ENCODE measurements at places on chromosomes 11 and 22. TPM values are rescaled to one million over a fixed set of nuclear protein-coding genes. Genes with fewer than 3 reads are reported as not detected.
A peak's percentile ranks its signal among the peaks of the same experiment; 100 is the strongest.

TFIP11 gene
- total RNA-seq: 59.0 TPM

- H3K36me3 ChIP-seq: no peaks in the 10 kb centered on the region
- peaks cover 7% of the 10 kb centered on the region for H3K4me1 ChIP-seq
- H3K4me3 ChIP-seq: no peak overlapping the region
- no peak for DNase-seq
- no peak overlapping the region for H3K27ac ChIP-seq
These were observed 115.0 kb downstream of the SLC1A2 start for GRCh38 chr11:35304386-35304775.

- no peaks in the 10 kb centered on the region for H3K4me1 ChIP-seq
- no peaks in the 10 kb centered on the region for H3K36me3 ChIP-seq
- no peak for DNase-seq
- no peak overlapping the region for H3K4me3 ChIP-seq
- H3K27ac ChIP-seq: no peak overlapping the region
These were observed 176.5 kb upstream of the NAV2 start for GRCh38 chr11:19536131-19536530.

LRRC56 gene
- total RNA-seq: 7.1 TPM

GRCh38 chr22:45548247-45548840, 45.7 kb downstream of the FBLN1 start:
- peaks cover 10% of the 10 kb centered on the region for H3K4me1 ChIP-seq
- DNase-seq: no peak
- no peaks in the 10 kb centered on the region for H3K36me3 ChIP-seq

DNA sequence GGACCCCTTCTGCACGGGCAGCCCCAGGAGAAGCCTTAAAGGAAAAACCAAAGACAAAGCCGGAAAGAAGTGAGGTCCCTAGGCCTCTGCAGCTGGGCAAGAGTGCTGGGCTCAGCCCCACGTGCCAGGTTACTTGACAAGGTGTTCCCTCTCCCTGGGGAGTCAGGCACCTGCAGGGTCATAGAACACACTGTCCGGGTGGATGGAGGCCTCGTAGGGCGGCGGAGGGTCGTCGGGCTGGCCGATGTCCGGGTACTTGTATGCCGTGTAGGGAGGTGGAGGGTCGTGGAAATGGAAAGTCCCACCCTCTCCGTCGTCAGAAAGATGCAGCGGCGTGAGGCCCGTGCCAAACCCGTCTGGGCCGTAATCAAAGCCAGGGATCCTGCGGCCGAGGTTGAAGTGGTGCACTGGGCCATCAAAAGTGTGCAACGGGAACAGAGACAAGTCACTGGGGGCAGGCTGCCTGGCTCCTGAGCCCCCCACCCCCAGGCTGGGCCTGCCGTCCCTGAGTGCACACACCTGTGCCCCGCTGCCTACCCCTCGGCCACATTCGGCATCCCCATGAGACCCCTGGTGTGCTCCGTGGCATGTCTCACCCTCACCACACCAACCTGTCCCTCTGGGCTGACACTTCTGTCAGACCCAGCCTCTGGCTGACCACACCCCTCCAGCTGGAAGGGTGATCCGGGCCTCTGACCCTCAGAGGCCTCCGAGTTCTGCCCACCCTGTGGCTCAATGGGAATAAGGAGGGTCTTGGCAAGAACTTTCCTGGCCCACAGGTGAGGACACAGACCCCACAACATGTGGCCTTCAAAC, 81.1 kb downstream of the DGCR2 start:
- H3K36me3 ChIP-seq: peaks cover 94% of the 10 kb centered on the region
- no peaks in the 10 kb centered on the region for H3K27me3 ChIP-seq
- no peaks in the 10 kb centered on the region for H3K4me1 ChIP-seq
- no peak overlapping the region for H3K4me3 ChIP-seq

DNA sequence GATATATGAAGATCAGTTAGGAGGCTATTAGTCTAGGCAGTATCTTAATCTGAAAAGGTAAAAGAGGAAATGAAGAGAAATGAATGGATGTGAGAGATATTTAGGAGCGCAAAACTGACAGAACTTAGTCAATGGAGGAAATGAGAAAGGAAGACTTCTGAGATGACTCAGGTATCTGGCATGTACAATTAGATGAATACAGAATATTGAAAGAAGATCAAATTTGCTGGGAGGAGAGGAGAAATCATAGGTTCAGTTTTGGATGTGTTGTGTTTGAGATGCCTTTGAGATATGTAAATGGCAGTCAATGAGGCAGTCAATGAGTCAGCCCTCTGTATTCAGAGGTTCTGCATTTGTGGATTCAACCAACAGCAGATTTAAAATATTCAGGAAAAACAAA, 42.9 kb upstream of the GAB2 start:
- no peak overlapping the region for H3K4me3 ChIP-seq
- no peak overlapping the region for H3K27ac ChIP-seq
- peaks cover 30% of the 10 kb centered on the region for H3K4me1 ChIP-seq
- DNase-seq: no peak
- H3K27me3 ChIP-seq: no peaks in the 10 kb centered on the region

- DNase-seq: no peak
- peaks cover 26% of the 10 kb centered on the region for H3K4me1 ChIP-seq
- no peak overlapping the region for H3K4me3 ChIP-seq
- H3K36me3 ChIP-seq: peaks cover 35% of the 10 kb centered on the region
- H3K27ac ChIP-seq: peak overlapping the region; percentile 12
These were observed 86.8 kb downstream of the PRMT3 start for GRCh38 chr11:20474176-20474881.

- no peak overlapping the region for H3K4me3 ChIP-seq
- no peaks in the 10 kb centered on the region for H3K4me1 ChIP-seq
- H3K27me3 ChIP-seq: peaks cover 2% of the 10 kb centered on the region
These were observed 38.3 kb downstream of the TSPAN18 start for GRCh38 chr11:44765026-44765595.

TMEM86A gene
- 0.10 TPM for total RNA-seq

- no peaks in the 10 kb centered on the region for H3K36me3 ChIP-seq
- H3K27me3 ChIP-seq: peaks cover 8% of the 10 kb centered on the region
- no peak overlapping the region for H3K4me3 ChIP-seq
- DNase-seq: no peak
- no peaks in the 10 kb centered on the region for H3K4me1 ChIP-seq
These were observed 84.6 kb upstream of the NAV2 start for GRCh38 chr11:19628018-19628417.

- peaks cover 16% of the 10 kb centered on the region for H3K4me1 ChIP-seq
- H3K4me3 ChIP-seq: no peak overlapping the region
- DNase-seq: no peak
- no peak overlapping the region for H3K27ac ChIP-seq
- no peaks in the 10 kb centered on the region for H3K36me3 ChIP-seq
These were observed 18.2 kb downstream of the DAGLA start for GRCh38 chr11:61698173-61698948.

- no peak overlapping the region for H3K27ac ChIP-seq
- no peak overlapping the region for H3K4me3 ChIP-seq
- H3K36me3 ChIP-seq: no peaks in the 10 kb centered on the region
These were observed 2.1 kb downstream of the OMP start for GRCh38 chr11:77104727-77105126.

GRCh38 chr11:59206635-59207034, 6.1 kb downstream of the MPEG1 start:
- no peaks in the 10 kb centered on the region for H3K27me3 ChIP-seq
- no peak for DNase-seq
- H3K4me1 ChIP-seq: peaks cover 93% of the 10 kb centered on the region
- H3K27ac ChIP-seq: peak overlapping the region; percentile 93

SLC7A4 gene
- total RNA-seq: not detected

CLDN5 gene
- total RNA-seq: not detected

- H3K27ac ChIP-seq: no peak overlapping the region
- peaks cover 89% of the 10 kb centered on the region for H3K36me3 ChIP-seq
- no peak overlapping the region for H3K4me3 ChIP-seq
- no peaks in the 10 kb centered on the region for H3K27me3 ChIP-seq
These were observed 48.3 kb downstream of the CEP164 start for GRCh38 chr11:117375960-117376359.

RGL4 gene
- total RNA-seq: 0.42 TPM

DNA sequence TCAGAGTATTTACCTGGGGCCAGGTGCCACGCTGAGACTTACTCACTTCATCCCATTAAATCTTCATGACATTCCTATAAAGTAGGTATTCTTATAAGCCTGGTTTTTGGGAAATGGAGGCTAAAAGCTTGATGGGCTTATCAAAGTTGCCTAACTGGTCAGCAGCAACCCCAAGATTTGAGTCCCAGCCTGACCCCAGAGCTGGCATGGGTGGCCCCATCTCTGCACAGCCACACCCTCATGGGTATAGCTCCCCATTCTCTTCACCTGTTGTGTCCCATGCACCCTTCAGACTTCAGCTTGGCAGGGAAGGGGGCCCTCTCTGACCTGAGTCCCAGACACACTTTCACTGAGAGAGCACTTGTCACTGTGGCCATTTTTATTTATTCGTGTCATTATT, 37.4 kb upstream of the TP53I11 start:
- H3K4me1 ChIP-seq: peaks cover 15% of the 10 kb centered on the region
- no peak for DNase-seq
- no peaks in the 10 kb centered on the region for H3K36me3 ChIP-seq

GRCh38 chr11:65479184-65480145, 19.4 kb upstream of the MALAT1 start:
- no peak for DNase-seq
- H3K27me3 ChIP-seq: no peaks in the 10 kb centered on the region
- H3K27ac ChIP-seq: no peak overlapping the region

DNA sequence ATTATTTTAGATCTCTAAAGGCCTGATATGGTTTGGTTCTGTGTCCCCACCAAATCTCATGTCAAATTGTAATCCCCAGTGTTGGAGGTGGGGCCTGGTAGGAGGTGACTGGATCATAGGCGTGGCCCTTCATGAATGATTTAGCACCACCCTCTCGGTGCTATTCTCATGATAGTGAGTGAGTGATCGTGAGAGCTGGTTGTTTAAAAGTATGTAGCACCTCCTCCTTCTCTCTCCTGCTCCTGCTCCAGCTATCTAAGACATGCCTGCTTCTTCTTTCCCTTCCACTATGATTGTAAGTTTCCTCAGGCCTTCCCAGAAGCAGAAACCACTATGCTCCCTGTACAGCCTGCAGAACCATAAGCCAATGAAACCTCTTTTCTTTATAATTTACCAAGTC, 114.1 kb downstream of the SERGEF start:
- no peaks in the 10 kb centered on the region for H3K27me3 ChIP-seq
- peaks cover 42% of the 10 kb centered on the region for H3K36me3 ChIP-seq
- H3K4me3 ChIP-seq: no peak overlapping the region
- H3K27ac ChIP-seq: no peak overlapping the region

APOBEC3B gene
- 8.0 TPM for total RNA-seq

DNA sequence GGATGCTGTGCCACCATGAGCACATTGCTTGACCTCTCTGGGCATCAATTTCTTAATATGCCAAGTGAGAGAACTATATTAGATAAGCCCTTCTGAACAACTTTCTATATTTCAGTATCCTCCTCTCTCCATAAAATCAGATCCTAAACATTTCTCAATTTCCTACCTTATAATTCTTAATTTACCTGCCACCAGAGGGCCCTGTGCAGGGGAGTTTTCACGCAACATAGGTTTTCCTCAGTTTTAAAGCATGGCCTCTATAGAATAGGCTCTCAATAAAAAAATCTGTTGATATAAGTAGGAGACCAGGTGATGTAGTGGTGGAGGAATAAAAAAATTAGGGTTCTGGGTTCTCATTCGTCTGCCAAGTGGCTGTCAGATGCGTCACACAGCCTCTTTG, 83.7 kb upstream of the DBX1 start:
- no peak for DNase-seq
- no peak overlapping the region for H3K27ac ChIP-seq
- no peak overlapping the region for H3K4me3 ChIP-seq
- no peaks in the 10 kb centered on the region for H3K36me3 ChIP-seq

- peaks cover 5% of the 10 kb centered on the region for H3K4me1 ChIP-seq
- no peak for DNase-seq
- H3K4me3 ChIP-seq: no peak overlapping the region
- no peak overlapping the region for H3K27ac ChIP-seq
- H3K36me3 ChIP-seq: peaks cover 25% of the 10 kb centered on the region
These were observed 32.9 kb downstream of the SIK2 start for GRCh38 chr11:111634981-111635705.

NRGN gene
- 1.0 TPM for total RNA-seq

CCND1 gene
- 7.5 TPM for total RNA-seq

- no peaks in the 10 kb centered on the region for H3K36me3 ChIP-seq
- DNase-seq: no peak
- no peaks in the 10 kb centered on the region for H3K27me3 ChIP-seq
- peaks cover 13% of the 10 kb centered on the region for H3K4me1 ChIP-seq
These were observed 20.2 kb upstream of the CTSD start for GRCh38 chr11:1783725-1784529.

KRTAP5-9 gene
- 0.53 TPM for total RNA-seq

GRCh38 chr22:32206774-32207758, 2.2 kb upstream of the RFPL2 start:
- peaks cover 31% of the 10 kb centered on the region for H3K27me3 ChIP-seq
- no peak overlapping the region for H3K27ac ChIP-seq
- no peaks in the 10 kb centered on the region for H3K4me1 ChIP-seq
- no peak overlapping the region for H3K4me3 ChIP-seq
- no peak for DNase-seq

FAT3 gene
- total RNA-seq: not detected

GRCh38 chr11:65487467-65488272, 11.2 kb upstream of the MALAT1 start:
- H3K27me3 ChIP-seq: no peaks in the 10 kb centered on the region
- no peaks in the 10 kb centered on the region for H3K36me3 ChIP-seq
- peak overlapping the region; percentile 71 for H3K4me3 ChIP-seq
- peaks cover 48% of the 10 kb centered on the region for H3K4me1 ChIP-seq

- H3K27me3 ChIP-seq: peaks cover 6% of the 10 kb centered on the region
- no peak overlapping the region for H3K4me3 ChIP-seq
- no peak overlapping the region for H3K27ac ChIP-seq
- H3K36me3 ChIP-seq: no peaks in the 10 kb centered on the region
These were observed 1166.2 kb downstream of the TBC1D22A start for GRCh38 chr22:47928631-47929030.

MUC5AC gene
- not detected for total RNA-seq

- H3K27me3 ChIP-seq: peaks cover 51% of the 10 kb centered on the region
- H3K27ac ChIP-seq: no peak overlapping the region
- H3K4me1 ChIP-seq: peaks cover 4% of the 10 kb centered on the region
These were observed 1.7 kb downstream of the CHST1 start for GRCh38 chr11:45663486-45664375.

GRCh38 chr11:130651066-130651855, 202.8 kb downstream of the ADAMTS15 start:
- no peaks in the 10 kb centered on the region for H3K4me1 ChIP-seq
- H3K27me3 ChIP-seq: peaks cover 4% of the 10 kb centered on the region
- no peak for DNase-seq
- no peak overlapping the region for H3K27ac ChIP-seq
- H3K36me3 ChIP-seq: no peaks in the 10 kb centered on the region
- no peak overlapping the region for H3K4me3 ChIP-seq

OR4D5 gene
- total RNA-seq: not detected

GRCh38 chr11:70220920-70221319, 17.8 kb downstream of the FADD start:
- no peaks in the 10 kb centered on the region for H3K36me3 ChIP-seq
- H3K27ac ChIP-seq: no peak overlapping the region
- peaks cover 37% of the 10 kb centered on the region for H3K27me3 ChIP-seq
- no peaks in the 10 kb centered on the region for H3K4me1 ChIP-seq

DNA sequence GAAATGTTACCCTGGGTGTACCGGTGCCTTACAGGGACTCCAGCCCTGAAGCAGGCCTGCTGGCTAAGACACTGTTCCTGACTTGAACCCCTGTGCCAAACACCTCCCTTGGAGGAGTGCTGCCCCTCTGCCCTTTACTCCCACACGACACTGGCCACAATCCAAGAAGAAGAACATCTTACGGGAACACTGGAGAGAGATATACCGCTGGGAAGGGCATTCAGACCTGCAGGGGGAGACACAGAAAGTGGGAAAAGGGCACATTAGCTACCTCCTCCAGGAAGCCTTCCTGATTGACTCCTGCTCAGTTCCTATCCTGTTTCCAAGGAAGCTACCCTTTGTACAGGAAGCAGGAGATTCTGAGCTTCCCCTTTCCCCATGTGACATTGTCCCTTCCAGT, 18.7 kb downstream of the TMPRSS13 start:
- H3K27ac ChIP-seq: no peak overlapping the region
- H3K36me3 ChIP-seq: no peaks in the 10 kb centered on the region
